ENCODE measurements at places on chromosomes 7 and 10. TPM values are rescaled to one million over a fixed set of nuclear protein-coding genes. Genes with fewer than 3 reads are reported as not detected.
A peak's percentile ranks its signal among the peaks of the same experiment; 100 is the strongest.

The SLC16A9 gene
- 4.9 TPM for total RNA-seq

The H2BK1 gene
- total RNA-seq = not detected

The COL13A1 gene
- 25.2 TPM for total RNA-seq

The WDFY4 gene
- total RNA-seq = not detected

The USP54 gene
- total RNA-seq = 113 TPM

The SPDYE9 gene
- total RNA-seq = not detected

The PDK4 gene
- 0.42 TPM for total RNA-seq

The ZNF425 gene
- total RNA-seq = 1.6 TPM

The AP4M1 gene
- 31.5 TPM for total RNA-seq

The TRIM56 gene
- 23.0 TPM for total RNA-seq

The CTNNA3 gene
- total RNA-seq = 3.2 TPM

The ALOX5 gene
- 1.1 TPM for total RNA-seq

GRCh38 chr7:7790041-7790741, 71.8 kb upstream of the RPA3 start:
- DNase-seq = no peak

DNA sequence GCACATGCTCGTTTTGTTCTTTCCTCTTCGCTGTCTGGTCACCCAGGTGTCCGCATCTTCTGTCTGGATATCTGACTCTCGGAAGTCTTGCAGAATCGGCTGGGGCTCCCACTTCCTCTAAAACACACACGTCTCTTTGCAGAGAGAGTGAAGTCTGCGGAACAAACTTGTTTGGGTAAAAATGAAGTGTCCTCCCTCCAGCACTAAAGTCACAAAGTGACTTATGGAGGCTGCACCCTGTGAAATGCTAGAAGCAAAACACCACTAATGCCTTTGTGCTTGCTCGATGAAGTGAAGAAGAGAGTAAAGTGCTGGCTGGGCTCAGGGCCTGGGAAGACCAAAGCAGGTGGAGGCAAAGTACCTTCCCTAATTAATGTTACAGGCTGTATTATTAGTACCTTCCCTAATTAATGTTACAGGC, 71.4 kb downstream of the FGFR2 start:
- no peak for DNase-seq

GRCh38 chr7:21526007-21526406, 16.8 kb upstream of the DNAH11 start:
- no peak for DNase-seq

DNA sequence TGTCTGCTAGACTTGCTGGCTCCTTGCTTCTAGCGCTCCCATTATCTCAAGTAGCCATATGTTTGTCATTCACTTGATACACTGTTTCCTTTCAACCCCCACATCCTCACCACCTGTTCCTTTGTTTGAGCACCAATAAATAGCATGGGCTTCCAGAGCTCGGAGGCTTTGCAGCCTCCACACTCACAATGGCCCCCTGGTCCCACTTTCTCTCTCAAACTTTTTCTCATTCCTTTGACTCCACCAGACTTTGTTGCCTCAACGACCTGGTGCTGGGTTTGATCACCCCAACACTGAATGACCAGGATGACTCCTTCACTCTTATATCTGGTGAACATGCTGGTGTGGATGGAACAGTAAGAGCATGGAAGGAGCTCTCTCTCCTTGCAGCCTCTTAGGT, 114.5 kb upstream of the TRIM24 start:
- DNase-seq = no peak

DNA sequence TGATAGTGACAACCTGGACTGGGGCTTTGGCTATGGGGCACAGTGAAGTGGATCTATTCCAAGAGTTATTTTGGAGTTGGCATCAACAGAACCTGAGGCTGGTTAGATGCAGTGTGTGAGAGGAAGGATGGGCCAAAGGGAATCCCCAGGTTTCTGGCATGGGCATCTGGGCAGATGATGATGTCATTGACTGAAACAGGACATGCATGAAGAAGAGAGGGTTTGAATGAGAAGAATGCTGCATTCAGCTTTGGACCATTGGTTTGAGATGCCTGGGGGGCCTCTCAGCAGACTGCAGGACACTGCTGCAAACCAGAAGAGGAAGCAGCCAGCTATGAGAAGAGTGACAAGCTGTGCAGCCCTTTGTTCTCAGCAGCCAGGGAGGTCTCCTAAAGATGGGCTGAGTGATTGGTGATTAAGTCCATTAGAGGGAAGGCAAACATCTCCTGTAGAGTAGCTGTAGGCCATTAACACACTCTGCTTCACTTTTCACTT, 23.1 kb upstream of the PIK3CG start:
- peak; percentile 69 for DNase-seq

GRCh38 chr7:99290980-99291607, 18.5 kb downstream of the MYH16 start:
- DNase-seq = no peak

DNA sequence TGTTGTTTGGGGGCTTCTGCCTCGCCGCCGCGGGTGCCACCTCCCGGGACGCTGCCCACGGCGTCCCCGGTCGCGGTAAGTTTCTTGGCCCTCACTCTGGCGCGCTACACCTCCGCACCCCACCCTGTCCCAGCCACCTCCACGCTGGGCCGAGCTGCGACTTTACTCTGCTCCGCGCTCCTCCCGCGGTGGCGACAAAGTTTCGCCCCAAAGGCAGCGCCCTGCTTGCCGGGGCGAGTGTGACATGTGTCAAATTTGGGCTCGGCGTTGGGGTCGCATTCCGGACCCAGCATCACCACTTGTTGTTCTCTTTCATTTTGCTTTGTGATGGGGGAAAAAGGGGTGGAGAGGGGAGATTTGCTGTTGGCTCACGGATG, 167.7 kb upstream of the PPP1R3A start:
- no peak for DNase-seq

DNA sequence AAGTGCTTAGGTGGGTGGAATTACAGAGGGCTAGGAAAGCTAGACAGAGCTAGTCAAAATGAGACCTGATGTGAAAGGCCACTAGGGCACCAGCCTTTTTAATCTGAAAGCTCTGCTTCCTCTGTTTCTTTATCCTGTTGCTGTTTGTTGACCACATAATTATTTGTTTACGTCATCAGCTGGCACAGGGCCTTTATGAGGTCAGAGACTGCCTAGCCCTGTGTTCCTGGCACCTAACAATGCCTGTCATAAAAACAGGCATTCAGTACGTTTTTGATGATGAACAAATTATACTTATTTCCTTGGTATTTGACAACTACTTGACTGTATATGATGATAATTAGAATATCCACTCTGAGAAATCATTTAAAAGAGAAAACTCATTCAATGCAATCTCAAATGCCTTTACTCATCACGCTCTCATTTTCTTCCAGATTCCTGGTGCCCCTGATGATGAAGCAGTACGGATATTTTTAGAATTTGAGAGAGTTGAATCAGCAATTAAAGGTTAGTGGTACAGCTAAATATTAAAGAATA, 26.0 kb downstream of the RBM17 start:
- DNase-seq = no peak

DNA sequence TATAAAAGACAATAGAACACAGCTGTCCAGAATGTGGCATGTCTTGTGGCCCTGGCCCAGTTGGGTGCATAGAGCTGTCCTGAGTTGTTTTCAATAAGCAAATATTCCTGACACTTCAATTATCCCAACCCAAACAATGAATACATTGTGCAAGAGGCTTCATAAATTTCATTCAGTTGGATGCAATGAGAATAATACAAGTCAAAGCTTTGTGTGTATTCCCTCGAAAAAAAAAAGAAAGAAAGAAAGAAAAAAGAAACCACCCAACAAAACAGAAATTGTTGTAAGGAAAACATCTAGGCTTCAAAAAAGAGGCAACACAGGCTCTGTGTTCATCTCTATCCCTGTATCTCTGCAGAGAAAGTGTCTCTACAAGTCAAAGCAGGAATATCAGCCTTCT, 138.7 kb upstream of the ADO start:
- no peak for DNase-seq

GRCh38 chr10:13054844-13055243, 45.1 kb upstream of the OPTN start:
- DNase-seq = peak; percentile 43

- peak; percentile 90 for DNase-seq
These were observed 9.3 kb downstream of the NOD1 start for GRCh38 chr7:30469303-30469702.

GRCh38 chr7:156445997-156446761, 194.4 kb upstream of the RNF32 start:
- no peak for DNase-seq

GRCh38 chr7:27808626-27809025, 68.7 kb downstream of the TAX1BP1 start:
- no peak for DNase-seq

GRCh38 chr7:99473315-99473596, 566 bp downstream of the ZNF789 start:
- DNase-seq = peak; percentile 67

DNA sequence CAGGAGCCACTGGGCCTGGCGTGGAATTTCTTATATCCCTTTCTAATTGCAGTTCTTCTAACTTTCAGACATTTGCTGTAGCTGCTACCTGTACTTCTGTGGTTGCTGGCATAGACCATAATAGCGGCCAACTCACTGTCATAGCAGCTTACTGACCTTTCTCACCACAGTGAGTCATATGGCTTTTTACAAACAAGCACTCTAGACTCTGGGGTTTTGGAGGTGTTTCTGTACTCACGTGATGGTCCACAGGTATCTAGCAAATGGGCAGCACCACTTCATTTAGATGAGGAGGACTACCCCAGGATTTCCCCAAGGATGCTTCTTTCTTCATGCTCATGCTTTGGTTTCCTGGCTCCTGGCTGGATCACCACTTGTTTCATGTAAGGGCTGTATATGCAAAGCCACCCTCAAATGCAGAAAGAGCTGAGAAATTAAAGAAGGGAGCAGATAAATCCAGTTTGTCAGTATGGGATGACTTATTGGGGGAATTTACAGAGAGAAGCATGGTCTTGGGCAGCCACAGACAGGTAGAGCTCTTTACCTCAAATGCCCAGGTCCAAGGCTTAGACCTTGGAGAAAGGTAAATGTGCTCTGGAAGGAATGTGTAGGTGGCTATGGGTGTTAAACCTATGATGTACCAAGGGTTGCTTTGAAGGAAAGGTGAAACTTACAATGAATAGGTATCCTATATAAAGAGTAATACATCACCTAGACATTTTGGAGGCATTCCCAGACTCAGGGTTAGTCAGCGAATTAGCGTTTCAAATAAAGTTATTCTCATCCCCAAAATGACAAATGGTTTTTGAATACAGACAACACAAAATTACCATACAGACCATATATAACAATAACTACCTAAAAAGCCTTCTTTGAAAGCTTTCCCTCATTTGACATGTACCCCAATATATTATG, 15.9 kb upstream of the SLC25A16 start:
- DNase-seq = no peak

GRCh38 chr7:158350166-158350900, 237.3 kb downstream of the PTPRN2 start:
- peak; percentile 37 for DNase-seq

GRCh38 chr10:27513451-27514191, 9.5 kb downstream of the RAB18 start:
- DNase-seq = no peak

- no peak for DNase-seq
These were observed 21.8 kb downstream of the VIM start for GRCh38 chr10:17249820-17250219.

GRCh38 chr10:72449941-72450441, 95.3 kb upstream of the DNAJB12 start:
- no peak for DNase-seq

- DNase-seq = no peak
These were observed 34.3 kb downstream of the C10orf120 start for GRCh38 chr10:122665329-122665860.

GRCh38 chr10:16902606-16903005, 85.4 kb upstream of the RSU1 start:
- no peak for DNase-seq

DNA sequence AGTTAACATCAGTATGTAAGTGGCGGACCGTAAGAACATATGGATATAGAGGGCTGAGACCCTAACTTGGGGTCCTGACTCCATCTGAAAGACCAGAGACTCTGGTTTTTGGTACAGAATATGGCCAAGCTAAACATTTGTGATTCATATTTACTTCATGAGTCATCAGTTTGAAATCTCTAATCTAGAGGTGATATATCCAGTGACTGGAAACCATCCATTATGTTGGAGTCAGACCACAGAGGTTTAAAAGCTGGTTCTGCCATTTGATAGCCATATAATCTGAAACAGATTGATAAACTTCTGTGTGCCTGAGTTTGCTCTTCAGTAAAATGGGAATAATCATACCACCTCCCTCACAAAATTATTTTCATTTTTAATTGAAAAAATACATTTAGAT, 505.3 kb downstream of the SORCS3 start:
- DNase-seq = no peak

GRCh38 chr7:106668861-106669524, 8.0 kb upstream of the CCDC71L start:
- DNase-seq = no peak

DNA sequence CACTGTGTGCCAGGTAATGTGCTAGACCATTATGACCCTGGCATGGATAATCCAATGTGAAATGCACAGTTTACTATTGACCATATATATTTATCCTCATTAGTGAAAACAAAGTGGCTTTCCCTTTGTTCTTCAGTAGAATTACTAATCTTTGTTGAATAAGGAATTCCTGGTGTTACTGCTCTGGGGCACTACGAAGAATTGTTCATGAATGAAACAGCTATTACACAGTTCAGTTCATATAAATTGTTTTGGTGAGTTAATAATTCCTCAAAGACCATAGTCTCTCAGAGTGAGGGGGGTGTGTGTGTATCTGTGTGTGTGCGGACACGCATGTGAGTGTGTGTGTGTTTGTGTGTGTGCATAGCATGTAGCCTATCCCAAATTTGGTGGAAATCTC, 668.0 kb upstream of the MBL2 start:
- DNase-seq = no peak

DNA sequence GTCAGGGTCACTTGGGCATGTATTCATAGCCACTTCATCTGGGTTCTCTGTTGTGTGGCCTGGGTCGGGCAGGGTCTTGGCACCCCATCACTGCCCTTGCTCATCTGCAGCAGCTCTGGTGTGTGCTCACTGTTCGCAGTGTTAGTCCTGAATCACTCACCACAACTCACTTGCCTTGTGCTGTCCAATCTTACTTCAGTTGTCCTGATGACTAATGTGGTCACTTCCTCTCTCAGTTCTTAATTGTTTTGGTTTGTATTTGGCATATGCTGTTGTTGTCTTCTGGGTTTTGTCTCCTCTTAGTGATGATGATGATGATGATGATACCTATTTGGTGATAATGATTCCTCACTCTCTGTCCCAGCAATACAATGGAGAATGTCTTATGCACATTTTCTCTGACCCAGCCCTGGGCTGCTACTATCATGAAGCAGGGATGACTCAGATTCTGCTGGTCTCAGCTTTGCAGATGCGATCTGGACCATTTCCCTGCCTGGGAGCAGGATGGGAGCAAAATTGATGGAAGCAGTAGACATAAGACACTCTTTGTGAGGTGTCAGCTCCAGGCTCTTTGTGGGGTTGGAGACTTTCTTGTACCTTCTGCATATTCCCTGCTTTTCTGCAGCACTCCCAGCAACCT, 17.0 kb downstream of the ADRA2A start:
- DNase-seq = no peak

GRCh38 chr7:125412890-125413665, 483.5 kb upstream of the POT1 start:
- DNase-seq = no peak

Measured in endodermal cell (in vitro differentiated cells).